Uterus (tissue), 4 donors: ENCODE measurements at places on chromosomes 3 and 15.

- no peak for DNase-seq
These were observed 1.3 kb downstream of the SECISBP2L start for GRCh38 chr15:49044766-49045606.

GRCh38 chr15:83164771-83165404 is 42.7 kb downstream of the HDGFL3 start:
- no peak for DNase-seq

DNA sequence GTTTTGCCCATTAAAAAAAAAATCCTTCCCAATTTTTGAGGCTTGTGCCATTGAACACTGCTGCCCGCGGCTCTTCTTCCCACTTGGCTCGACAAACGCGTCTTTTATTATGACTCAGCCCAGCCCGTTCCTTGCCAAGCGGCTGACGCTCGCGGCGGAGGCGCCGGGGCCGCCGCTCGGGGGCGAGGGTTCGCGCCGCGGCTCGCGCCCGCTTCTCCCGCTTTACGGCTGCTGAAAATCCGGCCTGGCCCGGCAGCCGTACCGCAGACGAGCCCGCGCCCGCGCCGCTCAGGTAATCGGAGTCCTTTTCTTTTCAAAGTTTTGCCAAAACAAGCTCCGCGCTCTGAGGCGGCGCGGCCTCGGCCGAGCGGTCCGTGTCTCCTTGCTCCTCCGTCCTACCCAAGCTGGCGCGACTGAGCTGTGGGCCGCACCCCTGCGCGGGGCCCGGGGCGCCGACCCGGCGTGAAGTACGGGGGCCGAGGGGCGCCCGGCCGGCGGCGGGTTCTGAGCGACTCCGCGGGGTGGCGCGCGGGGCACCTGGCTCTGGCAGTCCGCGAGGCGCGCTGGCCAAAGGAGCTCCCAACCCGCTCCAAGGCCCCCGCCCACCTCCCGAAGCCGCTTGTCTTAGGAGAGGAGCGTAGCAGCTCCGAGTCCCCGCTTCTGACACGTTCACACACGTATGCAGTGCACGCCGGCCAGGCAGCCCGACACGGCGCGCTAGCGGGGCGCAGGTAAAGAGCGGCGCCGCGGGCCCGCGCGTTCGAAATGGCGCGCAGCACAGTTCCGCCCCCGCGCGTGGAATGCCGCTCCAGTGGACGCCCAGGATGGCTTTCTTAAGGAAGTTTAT is 418.2 kb upstream of the NAALADL2 start:
- DNase-seq, result peak; percentile 87

- DNase-seq, result no peak
These were observed 36.0 kb upstream of the AADAC start for GRCh38 chr3:151777880-151778279.

- no peak for DNase-seq
These were observed 3.9 kb upstream of the OPA1 start for GRCh38 chr3:193589129-193589528.

- no peak for DNase-seq
These were observed 27.6 kb downstream of the CHRNA7 start for GRCh38 chr15:32057876-32058425.

DNA sequence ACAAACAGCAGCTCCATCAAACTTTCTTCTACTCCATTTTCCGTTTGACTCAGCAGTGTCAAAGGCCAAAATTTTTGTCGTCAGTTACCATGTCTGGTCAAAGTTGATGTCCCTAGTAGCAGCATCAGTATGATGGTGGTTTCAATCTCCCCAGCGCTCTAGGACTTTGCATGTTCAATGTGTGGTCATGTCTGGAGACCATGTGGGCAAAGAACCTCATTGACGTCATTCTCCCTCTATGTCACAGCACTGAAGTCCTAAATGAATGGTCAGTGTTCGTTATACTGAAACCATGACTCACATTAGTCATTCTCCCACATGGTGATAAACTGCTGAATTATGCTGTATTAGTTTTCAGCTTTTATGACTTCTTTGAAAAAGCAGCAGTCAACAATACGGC is 23.2 kb downstream of the SHC4 start:
- no peak for DNase-seq

GRCh38 chr3:170323331-170323730 is 34.2 kb upstream of the SKIL start:
- no peak for DNase-seq

DNA sequence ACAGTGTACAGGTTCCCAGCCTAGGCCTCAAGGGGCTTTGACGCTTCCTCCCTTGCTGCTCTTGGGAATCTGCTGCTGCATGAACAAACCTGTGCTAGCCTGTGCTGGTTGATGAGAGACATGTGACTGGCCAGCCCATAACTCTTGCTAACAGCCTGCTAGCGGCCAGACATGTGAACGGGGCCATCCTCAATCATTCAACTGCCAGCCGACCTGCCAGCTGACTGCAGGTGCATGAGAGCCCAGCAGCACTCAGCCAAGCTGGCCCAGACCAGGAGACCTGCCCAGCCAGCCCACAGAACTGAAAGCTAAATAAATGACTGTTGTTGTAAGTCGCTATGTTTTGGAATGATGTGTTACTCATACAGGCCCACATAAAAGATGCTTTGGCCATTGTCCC is 82.4 kb upstream of the DLG1 start:
- DNase-seq, result no peak
